ENCODE measurements at places on chromosomes 12 and 14. TPM values are rescaled to one million over a fixed set of nuclear protein-coding genes. Genes with fewer than 3 reads are reported as not detected.
A peak's percentile ranks its signal among the peaks of the same experiment; 100 is the strongest.

- DNase-seq = peak; percentile 80
Observed at GRCh38 chr14:68977718-68978171, 1.4 kb downstream of the ACTN1 start.

- DNase-seq = no peak
Observed at GRCh38 chr14:64807551-64807950, 72.2 kb downstream of the SPTB start.

Gene IKZF4
- total RNA-seq = 12.2 TPM

Gene IRAK3
- 1.6 TPM for total RNA-seq

Data from GM23338 (cell line).